ENCODE measurements at places on chromosomes 3 and 15.

DNA sequence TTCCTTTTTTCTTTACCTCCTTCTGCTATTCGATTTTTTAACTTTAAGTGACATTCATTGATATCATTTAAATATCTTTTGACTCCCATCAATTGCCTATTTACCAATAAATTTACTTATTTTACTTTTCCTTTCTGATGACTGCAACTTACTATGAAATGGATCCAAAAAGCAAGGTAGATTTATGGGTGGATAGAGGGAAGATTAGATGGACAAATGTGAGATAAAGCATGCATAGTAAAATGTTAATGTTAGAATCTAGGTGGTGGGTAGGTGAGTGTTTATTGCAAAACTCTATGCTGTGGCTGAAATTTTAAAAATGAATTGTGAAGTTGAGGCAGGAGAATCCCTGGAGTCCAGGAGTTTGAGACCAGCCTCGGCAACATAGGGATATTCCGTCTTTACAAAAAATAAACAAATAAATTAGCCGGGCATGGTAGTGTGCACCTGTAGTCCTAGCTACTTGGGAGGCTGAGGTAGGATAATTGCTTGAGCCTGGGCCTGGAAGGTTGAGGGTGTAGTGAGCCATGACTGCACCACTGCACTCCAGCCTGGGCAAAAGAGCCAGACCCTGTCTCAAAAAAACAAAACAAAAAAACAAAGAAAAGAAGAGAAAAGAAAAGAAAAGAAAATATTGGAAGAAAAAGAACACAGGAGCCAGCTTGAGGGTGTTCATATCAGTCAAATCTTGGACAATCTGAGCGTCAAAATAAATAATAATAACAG is 6.1 kb upstream of the PDCD6IP start:
- no peak for DNase-seq

DNA sequence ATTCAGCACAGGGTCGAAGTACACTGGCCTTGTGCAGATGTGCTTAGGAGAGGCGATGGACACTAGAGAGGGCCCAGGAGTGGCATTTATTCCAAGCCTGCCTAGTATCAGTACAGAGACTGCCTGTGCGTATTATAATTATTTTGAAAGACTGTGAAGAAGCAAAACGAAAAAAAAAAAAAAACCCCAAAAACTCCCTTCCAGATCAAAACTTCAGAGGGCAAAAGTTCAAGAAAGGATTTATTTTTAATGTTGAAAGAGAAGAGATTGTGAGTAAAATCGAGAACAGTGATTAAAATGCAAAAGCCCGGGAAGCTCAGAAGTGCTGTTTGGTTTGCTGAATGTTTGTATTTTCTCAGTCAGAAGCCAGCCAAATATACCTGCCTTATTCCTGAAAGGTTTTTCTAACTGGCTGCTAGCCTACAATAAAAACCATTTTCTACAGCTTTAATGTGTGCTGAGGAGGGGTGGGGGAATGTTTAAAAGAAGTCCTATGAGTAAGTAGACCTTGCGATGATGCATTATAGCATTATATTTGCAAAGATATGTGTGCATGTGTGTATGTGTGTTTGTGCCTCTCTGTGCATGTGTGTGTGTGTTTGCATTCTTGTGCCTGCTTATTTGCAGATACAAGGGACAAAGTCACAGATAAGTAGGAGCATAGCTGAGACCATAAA is 19.3 kb upstream of the LZTFL1 start:
- no peak for DNase-seq

GRCh38 chr15:98583771-98584430 is 64.4 kb upstream of the IGF1R start:
- no peak for DNase-seq

GRCh38 chr3:172106989-172107388 is 67.6 kb downstream of the FNDC3B start:
- peak; percentile 65 for DNase-seq

DNA sequence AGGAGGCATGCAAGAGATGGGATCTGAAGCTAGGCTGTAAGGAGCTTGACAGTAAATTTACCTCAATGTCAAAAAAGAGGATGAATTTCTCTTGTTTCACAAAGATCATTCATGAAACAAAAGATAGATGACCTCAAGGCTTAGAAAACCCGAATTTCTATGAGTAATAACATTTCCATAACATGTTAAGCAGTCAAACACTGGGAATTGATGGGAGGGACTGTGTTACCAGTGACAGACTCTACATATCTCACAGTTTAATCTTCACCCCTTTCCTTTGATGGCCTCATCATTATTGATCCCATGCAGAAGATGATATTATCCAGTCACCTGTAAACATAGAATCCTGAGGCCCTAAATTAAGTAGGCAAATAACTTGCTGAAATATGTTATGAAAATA is 53.5 kb upstream of the VGLL3 start:
- no peak for DNase-seq

DNA sequence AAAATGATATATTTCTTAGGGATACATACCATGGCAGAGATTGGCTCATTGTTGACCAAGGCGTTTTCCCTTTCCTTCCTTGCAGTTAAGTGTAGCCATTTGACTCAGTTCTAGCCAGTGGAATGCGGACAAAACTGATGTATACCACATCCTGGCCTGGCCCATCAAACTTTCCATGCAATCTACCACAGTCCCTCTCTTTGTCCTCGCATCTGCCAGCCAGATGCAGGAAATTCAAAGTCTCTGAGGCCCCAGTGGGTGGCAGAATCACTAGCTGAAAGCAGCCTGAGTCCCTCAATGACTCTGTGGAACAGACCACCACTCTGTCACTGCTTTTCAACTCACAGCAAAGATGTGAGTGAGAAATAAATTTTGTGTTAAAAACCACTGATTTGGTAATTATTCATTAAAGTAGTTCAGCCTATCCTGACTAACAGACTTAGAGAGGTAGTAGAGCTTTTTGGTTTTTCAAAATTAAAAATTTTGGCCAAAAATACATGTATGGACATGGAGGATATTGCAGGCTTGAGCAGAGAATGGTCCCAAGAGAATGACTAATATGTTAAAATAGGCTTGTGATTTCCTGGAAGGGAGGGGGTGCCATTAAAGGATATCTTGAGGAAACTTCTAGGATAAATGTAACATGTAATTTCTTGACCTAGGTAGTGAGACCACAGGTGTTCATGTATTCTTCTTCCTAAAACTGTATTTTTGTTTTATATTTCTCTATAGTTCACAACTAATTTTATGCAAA is 10.9 kb downstream of the LRRFIP2 start:
- DNase-seq, result peak; percentile 56

GRCh38 chr3:188154014-188154808 is at the start of gene LPP:
LPP (plus strand) TSS chr3:188154157; CDS start chr3:188406121, 251,964 bp downstream.
- DNase-seq, result peak; percentile 85

GRCh38 chr15:60396100-60396499 is 1.7 kb downstream of the ANXA2 start:
- DNase-seq, result no peak

DNA sequence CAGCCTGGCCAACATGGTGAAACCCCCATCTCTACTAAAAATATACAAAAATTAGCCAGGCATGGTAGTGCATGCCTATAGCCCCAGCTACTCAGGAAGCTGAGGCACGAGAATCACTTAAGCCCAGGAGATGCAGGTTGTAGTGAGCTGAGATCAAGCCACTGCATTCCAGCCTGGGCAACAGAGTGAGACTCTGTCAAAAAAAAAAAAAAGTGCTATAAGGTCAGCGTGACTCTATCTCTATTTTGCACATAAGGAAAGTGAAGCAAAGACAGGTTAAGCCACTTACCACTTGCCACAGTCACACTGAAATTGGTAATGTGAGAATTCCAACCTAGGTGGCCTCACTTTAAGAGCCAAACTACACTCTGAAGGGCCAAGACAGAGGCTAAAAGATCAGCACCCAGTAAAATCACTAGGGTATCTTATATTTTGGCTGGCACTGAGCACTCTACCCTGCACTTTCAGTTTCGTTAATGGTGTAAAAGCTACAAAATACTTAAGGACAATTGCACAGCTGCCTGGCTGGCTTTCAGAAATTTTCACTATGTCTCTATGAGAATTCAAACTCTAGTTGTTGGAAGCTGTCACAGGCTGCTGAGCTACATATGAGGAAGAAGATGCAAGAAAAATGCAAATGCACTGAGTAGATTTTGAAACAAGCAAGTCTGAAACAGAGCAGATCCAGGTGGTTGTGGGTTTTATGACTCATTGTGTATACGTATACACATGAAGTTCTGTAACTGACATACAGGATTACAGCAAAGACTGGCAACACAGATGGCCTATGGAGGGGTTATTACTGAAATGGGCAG is 32.7 kb downstream of the TRANK1 start:
- DNase-seq, result peak; percentile 35

DNA sequence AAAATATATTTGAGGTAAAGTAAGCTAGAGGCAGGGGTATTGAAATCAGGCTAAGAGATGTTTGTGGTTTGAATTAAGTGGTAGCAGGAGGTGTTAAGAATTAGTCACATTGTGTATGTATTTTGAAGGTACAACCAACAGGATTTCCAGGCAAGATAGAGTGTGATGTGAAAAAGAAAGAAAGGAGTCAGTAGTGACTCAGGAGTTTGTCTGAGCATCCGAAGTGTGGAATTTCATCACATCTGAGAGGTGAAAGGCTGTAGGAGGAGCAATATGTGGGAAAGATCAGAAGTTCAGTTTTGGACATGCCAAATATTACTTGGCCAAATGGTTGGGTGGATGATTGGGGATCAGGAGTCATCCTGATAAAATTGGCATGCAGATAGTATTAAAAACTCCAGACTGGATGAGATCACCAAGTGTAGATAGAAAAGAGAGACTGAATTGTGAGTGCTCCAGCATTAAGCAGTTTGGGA is 32.1 kb upstream of the EBLN2 start:
- DNase-seq, result no peak

GRCh38 chr3:169310184-169310939 is 353.1 kb downstream of the MECOM start:
- DNase-seq, result no peak

DNA sequence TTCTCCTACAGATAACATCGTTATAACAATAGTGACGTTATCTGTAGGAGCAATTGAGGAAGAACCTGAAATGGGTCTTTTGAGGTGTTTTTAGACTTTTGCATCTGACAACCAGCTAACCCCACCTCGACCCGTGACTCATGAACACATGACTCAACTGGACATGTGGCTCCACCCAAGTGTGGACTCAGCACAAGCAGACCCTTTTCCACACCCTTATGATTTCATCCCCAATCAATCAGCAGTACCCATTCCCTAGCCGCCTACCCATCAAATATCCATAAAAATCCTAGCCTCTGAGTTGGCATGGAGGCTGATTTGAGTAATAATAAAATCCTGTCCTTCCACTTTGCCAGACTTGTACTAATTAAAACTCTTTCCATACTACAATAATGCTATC is 255.4 kb downstream of the ARPP21 start:
- DNase-seq, result no peak

DNA sequence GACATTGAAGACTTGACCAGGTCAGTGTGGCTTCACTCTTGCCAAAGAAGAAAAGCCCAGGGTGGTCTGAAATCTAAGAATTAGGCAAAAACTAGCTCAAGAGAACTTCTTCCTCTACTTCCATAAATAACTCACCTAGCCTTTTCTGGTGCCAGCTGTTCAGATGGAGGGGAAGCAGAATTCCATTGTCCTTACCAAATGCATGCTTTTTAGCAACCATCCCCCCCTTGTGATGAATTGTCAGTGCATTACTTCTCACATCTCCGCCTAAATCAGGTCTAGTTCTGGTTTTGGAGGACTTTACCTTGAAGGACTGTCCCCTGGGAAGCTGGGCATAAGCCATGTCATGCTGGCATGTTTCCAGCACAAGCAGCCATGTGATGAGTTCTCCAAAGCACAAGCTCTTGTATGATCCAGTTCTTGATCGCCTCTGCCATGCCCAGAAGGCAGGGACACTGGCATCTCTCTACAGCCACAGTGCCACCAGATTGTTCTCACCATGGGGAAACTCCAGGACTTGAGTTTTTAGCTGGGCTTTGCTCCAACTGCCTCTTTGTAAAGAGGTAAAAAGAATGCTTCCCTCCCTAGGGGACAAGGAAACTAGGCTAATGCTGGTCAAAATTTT is 96.4 kb upstream of the IL12A start:
- DNase-seq, result no peak

DNA sequence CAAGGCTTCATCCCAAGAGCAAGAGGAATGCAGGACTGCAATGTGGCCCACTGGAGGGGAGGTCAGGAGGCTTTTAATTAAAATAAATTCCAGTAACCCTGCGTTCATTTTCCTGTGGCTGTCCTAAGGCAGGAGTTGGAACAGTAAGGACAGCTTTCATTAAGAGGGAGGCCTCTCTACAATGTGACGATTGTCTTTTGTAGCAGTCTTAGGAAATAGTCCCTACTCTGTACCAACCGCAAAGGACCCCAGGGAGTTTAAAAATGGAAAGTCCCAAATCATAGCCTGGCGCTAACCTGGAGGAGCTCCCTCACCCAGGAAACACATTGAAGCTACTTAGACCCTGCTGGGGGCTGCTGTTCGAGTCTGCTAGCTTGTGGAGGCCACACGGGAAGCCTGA is 62.8 kb downstream of the SYNM start:
- DNase-seq, result no peak

- no peak for DNase-seq
Observed at GRCh38 chr15:67104510-67104909, 39.1 kb downstream of the SMAD3 start.

GRCh38 chr15:85624291-85624801 is 170.4 kb downstream of the KLHL25 start:
- DNase-seq, result no peak

DNA sequence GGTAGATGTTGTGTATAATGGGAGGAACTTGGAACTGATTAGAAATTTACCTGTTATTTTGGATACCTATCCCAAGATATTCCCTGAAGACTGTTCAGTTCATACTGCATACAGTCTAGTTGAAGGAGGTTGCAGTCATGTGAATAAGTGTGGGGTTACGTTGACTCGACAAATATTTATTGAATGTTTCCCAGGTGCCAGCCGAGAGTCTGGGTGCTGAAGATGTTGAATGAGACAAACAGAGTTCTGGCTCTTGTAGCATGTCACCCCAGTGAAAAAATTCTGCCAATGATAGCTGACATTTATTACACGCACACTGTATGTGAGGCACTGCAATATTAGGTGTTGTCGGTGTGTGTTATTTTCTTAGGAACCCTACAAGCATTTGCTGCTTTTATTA is 176.0 kb downstream of the KCNMB2 start:
- DNase-seq, result no peak

GRCh38 chr3:46929324-46929723 is 47.2 kb downstream of the CCDC12 start:
- no peak for DNase-seq

DNA sequence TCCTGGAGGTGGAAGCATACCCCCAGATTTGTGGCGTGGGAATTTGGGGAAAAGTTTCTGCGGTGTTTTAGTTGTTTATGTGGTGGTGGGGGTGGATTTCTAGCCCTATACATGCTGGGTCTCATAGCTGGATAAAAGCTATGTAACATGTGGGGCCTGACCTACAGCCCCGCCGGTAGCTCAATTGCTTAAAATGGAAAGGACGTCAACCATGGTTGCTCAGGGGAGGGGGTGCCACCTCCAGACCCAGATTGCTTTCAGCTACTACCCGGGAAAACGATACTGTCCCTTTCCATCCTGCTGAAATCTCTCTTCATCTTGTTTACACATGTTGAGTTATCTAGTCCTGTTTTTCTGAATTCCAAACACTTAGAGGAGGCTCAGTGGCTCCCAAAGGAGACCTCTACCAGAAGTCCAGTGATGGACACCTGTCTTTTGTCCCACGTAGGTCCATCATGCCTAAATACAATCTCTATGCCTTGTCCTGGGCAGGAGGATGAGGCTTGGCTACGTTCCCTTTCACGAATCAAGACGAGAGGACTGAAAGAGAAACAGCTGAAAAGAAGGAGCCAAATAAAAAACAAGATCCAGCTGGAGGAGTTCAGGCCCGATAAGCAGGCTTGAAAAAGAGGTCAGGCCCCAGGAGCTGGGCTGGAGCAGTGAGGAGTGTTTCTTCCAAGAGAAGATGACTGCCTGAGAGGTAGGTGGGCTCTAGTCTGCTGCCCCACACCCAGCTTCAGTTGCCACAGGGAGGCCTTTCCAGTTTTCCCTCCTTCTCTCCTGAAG is 72.1 kb upstream of the TPRG1 start:
- DNase-seq, result no peak
